ENCODE measurements at places on chromosomes 5 and 9. TPM values are rescaled to one million over a fixed set of nuclear protein-coding genes. Genes with fewer than 3 reads are reported as not detected.

DNA sequence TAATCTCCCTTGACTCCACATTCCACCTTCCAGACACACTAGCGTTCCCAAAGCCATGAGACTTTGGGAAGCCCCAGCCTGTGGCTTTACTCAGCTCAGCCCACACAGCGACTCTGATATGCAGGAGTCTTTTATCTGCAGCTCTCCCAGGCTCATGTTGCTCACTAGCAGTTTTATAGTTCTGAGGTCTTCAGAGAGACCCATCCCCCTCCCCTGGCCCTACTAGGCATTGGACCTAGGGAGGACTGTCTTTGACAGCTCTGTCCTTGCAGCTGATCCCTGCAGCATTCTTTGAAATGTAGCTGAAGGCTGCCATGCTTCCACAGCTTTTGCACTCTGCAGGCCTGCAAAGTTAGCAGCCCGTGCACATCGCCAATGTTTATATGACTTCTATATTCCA lies 19.9 kb upstream of the CYLC2 start:
- H3K4me3 ChIP-seq: no peak overlapping the region
- no peaks in the 10 kb centered on the region for H3K36me3 ChIP-seq
- H3K27ac ChIP-seq: no peak overlapping the region
- H3K27me3 ChIP-seq: no peaks in the 10 kb centered on the region
- H3K4me1 ChIP-seq: no peaks in the 10 kb centered on the region
- DNase-seq: no peak

GRCh38 chr5:66343370-66344071 lies 199.4 kb downstream of the SREK1 start:
- no peaks in the 10 kb centered on the region for H3K27me3 ChIP-seq
- H3K4me3 ChIP-seq: no peak overlapping the region
- no peak for DNase-seq
- no peaks in the 10 kb centered on the region for H3K4me1 ChIP-seq
- no peaks in the 10 kb centered on the region for H3K36me3 ChIP-seq

DNA sequence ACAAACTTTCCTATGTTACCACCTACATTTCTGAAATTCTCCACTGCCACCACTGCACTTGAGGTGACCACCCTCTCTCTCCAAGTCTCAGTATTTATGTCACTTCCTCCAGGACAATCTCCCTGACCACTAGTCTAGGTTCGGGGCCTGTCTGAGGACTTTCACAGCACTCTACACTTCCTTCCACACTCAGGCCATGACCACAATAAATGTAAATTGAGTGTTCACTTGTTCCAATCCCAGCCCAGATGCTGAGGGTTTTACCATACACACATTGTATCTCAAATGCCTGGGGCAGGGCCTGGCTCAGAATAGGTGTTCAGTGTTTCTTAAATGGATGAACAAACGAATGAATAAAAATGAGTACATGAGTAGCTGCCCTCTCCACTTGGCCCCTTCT lies 26.9 kb upstream of the CCNG1 start:
- H3K4me3 ChIP-seq: no peak overlapping the region
- H3K27me3 ChIP-seq: peaks cover 2% of the 10 kb centered on the region
- DNase-seq: no peak
- H3K36me3 ChIP-seq: no peaks in the 10 kb centered on the region
- H3K4me1 ChIP-seq: no peaks in the 10 kb centered on the region

- H3K4me3 ChIP-seq: no peak overlapping the region
- no peaks in the 10 kb centered on the region for H3K36me3 ChIP-seq
- peak overlapping the region; percentile 17 for H3K27ac ChIP-seq
Measured at GRCh38 chr9:137316012-137316981, 14.2 kb upstream of the NRARP start.

Gene ESM1
- 0.38 TPM for total RNA-seq

Gene IFNK
- not detected for total RNA-seq

Gene THBS4
- total RNA-seq: 9.2 TPM

Gene FBP2
- 0.38 TPM for total RNA-seq

Gene ARHGEF37
- 1.1 TPM for total RNA-seq

Gene PCDHGA7
- total RNA-seq: 0.28 TPM
